T-cell (primary cell): ENCODE measurements at places on chromosomes 16 and 17. TPM values are rescaled to one million over a fixed set of nuclear protein-coding genes. Genes with fewer than 3 reads are reported as not detected.

The VTN gene
- total RNA-seq = 1.9 TPM

The PRAC1 gene
- total RNA-seq = not detected

- no peak for DNase-seq
These were observed 388.0 kb downstream of the SEC14L1 start for GRCh38 chr17:77528516-77529327.

GRCh38 chr16:3101018-3101840 lies 2.1 kb upstream of the ZSCAN10 start:
- no peak for DNase-seq

DNA sequence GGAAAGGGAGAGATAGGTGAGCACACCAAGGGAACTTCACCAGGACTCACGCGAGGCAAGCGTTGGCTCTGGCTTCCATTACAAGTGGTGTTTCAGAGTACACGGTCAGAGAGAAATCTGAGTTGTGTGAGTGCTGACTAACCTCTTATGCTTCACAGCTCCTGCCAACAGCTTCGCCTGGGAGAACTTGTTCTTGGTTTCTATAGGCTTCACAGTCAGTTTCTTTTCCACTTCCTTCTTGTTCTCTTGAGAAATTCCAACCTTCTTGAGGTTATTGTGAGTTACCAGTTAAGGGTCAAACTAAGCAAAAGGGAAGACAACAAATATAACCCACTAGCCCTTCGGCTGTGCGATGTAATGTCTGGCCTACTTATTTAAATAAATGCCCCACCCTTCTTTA lies 18.9 kb downstream of the PSME3IP1 start:
- DNase-seq = no peak

DNA sequence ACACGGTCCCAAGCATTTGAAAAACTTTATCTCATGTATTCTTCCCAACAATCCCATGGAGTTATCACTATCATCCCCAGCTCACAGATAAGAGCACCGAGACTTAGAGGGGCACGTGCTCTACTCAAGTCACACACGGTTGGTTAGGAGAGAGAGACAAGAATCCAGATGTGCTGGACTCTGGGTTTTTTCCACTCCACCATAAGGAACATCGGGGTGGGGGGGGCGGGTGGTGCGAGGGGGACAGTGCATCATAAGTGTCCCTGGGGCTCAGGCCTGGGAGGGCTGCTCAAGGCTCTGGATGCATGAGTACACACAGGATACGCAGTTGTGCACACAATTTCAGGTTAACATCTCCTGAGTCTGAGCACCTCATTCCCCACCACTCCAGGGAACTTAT lies 7.4 kb downstream of the CDC42EP4 start:
- DNase-seq = no peak

- no peak for DNase-seq
These were observed 51.1 kb upstream of the FOXF1 start for GRCh38 chr16:86459266-86459665.
